ENCODE measurements at places on chromosomes 1 and 21. TPM values are rescaled to one million over a fixed set of nuclear protein-coding genes. Genes with fewer than 3 reads are reported as not detected.

DNA sequence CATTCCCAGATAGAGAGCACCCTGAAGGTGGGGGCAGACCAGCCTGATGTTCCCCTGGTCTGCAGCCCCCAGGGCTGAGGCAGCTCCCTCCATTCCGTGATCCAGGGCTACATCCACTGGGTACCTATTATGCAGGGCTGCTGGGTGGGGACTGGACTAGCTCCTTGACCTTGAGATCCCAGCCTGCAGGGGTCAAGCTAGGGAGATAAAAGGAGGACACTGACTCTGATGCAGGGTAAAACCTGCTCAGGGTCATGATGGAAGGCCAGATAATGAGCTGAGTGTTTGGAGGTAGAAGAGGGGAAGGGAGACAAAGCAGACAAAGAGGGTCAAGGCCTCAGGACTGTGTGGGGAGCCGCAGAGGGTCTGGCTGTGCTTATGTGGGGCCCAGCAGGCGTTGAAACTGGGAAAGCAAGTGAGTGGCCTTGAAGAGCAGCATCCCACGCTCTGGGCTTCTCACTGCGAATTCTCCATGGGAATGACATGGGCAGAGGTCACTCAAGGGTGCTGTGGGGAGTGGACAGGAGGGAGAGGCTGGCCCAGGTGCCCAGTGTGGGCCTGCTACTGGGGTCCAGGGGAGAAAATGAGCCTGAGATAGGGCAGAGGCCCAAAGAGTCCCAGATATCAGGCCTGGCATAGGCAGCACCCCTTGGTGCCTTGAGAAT lies 9.7 kb downstream of the FOXO6 start:
- no peak for ATAC-seq
- peaks cover 41% of the 10 kb centered on the region for H3K4me1 ChIP-seq
- no peak overlapping the region for H3K27ac ChIP-seq
- no peak overlapping the region for H3K4me3 ChIP-seq
- H3K36me3 ChIP-seq, result no peaks in the 10 kb centered on the region

DNA sequence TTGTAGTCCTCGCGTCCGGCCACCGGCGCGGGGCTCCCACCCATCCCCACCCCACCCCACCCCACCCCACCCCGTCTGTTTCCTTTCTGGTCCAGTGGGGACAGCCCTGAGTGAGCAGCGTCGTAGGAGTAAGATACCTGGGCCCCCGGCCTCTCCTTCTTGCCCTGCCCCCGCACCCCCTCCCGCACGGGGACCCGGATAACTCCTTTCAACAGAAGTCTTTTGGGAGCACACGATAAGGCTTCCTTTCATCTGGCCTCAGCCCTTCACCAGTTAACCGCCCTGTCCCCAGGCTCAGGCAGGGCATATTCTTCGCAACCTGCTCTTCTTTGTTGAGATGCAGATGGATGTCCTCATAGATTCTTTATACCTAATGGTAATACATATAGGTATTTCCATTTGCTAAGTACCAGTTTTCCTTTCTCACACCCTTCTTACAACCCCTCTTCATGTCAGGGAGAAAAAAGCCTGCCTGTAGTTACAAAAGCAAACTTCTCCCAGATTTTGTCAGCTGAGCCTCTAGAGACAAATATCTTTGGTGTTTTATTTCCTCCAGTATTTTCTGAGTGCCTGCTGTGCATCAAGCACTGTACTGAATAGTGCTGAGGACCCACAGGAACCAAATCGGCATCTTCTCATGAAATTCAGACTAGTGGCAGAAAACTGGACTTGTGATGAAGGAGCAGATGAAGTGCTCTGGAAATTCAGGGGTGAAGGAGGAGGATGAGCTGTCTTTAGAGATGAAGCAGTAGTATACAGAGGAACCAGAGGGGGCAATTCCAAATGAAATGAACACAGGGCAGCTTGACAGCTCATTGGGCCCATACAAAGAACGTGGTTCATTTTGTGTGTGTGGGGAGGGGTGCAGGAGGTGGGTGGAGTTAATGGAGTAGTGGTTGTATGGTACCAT lies 33.6 kb downstream of the SLC2A1 start:
- no peaks in the 10 kb centered on the region for H3K36me3 ChIP-seq
- H3K4me3 ChIP-seq, result peak overlapping the region; percentile 59
- H3K27ac ChIP-seq, result peak overlapping the region; percentile 98
- ATAC-seq, result peak; percentile 14
- H3K27me3 ChIP-seq, result no peaks in the 10 kb centered on the region
- no peaks in the 10 kb centered on the region for H3K4me1 ChIP-seq

SPRR2A gene
- total RNA-seq, result not detected

MCOLN2 gene
- total RNA-seq, result 0.93 TPM

SHCBP1L gene
- not detected for total RNA-seq

Measured in gastroesophageal sphincter (tissue), 4 donors.